A172 (cell line): ENCODE measurements at places on chromosomes 2 and 18. TPM values are rescaled to one million over a fixed set of nuclear protein-coding genes. Genes with fewer than 3 reads are reported as not detected.
A peak's percentile ranks its signal among the peaks of the same experiment; 100 is the strongest.

DNA sequence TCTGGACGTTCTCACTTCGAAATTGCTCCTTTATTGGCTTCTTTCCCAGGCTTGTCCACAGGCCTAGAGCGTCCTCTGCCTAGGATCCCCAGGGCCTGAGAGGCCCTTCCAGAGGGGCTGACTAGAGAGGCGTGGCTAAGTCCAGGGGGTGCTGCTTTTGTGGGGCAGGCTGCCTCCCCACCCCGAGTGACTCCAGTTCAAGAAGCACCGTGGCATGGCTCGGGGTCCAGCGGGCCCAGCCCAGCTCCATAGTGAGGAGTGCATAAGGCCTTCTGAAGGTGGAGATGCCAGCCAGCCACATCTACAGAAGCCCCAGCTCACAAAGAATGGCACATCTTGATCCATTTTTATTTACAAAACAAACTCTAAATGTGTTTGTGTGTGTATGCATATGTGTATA, 44.8 kb upstream of the POMC start:
- no peak for DNase-seq

Gene RPRM
- total RNA-seq, result not detected in 2 replicates

GRCh38 chr2:3470166-3470651, 49.1 kb downstream of the ADI1 start:
- peak; percentile 91 for DNase-seq

GRCh38 chr2:211159972-211160371, 603.6 kb downstream of the CPS1 start:
- DNase-seq, result no peak

DNA sequence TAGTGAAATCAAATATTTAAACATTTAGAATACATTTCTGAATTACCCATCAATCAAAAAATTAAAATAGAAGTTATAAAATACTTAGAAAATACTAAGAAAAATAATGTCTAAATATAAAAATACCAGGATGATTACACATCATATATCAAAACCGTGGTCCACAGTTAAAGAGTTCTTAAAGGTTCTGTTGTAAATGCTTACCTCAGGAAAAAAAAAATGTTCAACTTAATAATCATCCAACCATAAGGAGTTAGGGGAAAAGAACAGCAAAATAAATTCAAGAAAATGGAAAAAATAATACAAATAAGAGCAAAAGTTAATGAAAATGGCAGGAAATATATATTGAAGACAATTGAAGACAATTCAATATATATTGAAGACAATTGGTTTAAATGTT, 43.2 kb downstream of the PDE11A start:
- no peak for DNase-seq

GRCh38 chr2:193743089-193743488, 1548.4 kb upstream of the TMEFF2 start:
- DNase-seq, result no peak

DNA sequence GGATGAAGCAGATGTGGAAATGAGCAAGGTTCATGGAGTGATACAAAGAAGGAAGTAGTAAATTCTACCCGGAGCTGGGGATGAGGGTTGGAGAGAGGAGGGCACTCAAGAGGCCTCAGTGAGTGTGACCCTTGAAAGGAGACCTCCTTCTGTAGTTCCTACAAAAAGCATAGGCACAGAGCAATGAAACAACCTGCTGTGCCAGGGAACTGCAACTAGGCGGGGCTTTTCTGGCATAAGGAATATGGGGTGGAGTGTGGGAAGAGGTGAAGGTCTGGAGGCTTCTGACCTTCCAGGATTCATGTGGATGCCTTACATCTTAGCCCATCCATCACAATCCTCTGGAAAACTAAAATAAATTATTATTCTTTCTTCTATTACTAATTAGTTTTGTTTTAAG, 25.5 kb upstream of the PGAP1 start:
- DNase-seq, result no peak
